ENCODE measurements at places on chromosomes 2 and 18.
A peak's percentile ranks its signal among the peaks of the same experiment; 100 is the strongest.

DNA sequence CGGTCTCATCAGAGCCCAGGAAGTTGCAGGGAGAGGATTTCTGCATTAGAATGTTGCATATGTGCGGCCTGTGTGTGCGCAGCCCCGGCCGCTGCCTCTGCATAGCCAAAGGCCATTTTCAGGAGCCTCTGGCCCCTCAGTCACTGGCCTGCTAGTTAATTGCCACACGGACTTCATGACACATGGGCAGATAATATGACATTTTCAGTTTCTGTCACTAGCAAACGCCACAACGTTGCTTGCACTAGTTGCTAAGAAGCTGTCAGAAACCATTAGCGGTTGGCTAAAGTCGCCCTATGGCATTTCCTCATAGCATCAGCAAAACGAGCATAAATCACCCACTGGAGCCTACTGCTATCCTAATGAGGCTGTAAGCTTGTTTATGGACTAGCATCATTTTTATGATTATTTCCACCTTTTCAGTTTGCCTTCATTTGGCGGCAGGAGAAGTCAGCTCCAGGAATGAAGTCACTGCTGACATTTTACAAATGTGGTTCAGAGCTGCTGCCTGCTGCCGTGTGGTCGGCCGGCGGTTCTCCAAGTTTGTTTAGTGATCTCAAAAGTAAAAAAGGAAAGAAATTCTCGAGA is 73.7 kb downstream of the MEIS1 start:
- peak; percentile 42 for DNase-seq

GRCh38 chr2:235643680-235644511 is 150.1 kb downstream of the AGAP1 start:
- DNase-seq = no peak

DNA sequence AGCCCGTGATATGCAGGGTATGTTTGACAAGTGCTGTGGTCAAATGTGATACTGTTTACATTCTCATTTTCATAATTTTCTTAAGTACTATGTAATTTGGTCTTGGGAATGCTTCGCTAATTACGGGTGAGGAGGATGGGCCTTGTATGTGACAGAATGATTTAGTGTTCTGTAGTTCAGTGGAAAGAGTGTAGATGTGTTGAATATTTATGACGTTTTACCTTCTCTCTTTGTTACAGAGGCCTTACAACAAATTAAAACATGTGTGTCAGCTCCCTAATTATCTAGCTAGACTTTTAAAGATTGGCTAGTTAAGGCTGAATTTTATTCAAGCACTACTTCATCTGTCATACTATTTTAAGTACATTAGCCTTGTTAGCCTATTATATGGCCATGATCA is 10.6 kb upstream of the CHRNA1 start:
- no peak for DNase-seq

- DNase-seq = no peak
These were observed 130.6 kb upstream of the OTX1 start for GRCh38 chr2:62920070-62920469.

DNA sequence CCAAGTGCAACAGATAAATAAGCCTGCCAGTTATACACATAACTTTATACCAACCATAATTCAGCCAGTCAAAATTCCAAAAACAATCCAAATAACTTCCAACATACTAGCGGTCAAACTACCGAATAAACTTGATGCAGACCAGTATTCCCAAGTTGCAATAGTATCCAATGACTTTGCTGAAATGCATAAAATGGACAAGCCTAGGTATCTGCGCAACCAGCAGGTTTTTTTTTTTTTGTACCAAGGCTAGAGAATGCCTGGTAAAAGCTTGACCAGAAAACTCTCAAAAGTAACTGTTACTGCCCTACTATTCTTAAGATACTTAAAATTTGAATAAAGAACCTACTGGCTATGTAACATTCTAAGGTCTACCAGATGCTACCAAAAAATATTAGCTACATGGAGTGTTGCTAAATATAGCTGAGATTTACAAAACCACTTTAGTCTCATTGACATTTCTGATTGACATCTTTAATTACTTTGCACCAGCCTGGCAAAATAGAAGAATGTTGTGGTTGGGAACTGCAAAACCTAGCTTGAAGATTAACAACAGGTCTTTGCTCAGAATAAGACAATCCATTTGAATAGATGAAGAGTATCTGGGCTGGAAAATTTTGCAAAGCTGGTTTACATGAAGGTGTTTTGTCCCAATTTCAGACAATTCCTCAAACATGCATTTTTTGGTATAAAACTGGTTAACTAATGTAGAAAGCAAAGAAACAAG is 7.3 kb downstream of the SRSF7 start:
- no peak for DNase-seq

DNA sequence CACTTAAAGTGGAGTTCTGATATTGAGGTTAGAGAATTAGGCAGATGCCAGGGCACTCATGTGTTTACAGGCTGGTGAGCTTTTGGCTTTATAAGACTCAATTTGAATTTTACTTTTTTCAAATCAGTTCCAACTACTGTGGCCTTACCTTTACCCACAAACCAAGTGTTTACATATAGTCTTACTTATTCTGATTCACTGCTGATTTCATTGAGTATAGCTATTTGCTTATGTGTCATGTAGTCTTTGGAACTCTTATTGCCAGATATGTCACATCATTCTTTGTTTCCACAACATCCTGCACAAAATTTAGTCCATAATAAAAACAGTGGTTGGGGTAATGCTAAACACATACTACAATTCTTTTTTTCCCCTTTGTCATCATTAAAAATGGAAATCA is 96.5 kb downstream of the XIRP2 start:
- DNase-seq = no peak

GRCh38 chr18:10029711-10030110 is 115.9 kb downstream of the VAPA start:
- no peak for DNase-seq

DNA sequence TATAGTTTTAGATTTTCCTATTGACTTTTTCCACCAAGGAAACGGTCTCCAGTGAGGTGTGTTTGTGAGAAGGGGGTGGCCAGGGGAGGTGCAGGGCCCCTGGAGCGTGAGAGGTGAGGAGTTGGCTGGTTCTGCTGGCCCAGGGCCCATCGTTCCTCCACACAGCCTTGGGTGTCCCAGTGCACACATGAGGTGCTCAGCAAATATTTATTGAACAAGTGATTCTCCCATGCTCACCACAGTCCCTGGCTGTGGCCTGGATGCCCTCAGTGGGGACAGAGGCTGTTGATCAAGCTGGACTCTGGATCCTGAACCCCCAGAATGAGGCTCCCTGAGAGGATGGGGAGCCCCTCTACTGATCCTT is 5.0 kb downstream of the HAAO start:
- DNase-seq = no peak

DNA sequence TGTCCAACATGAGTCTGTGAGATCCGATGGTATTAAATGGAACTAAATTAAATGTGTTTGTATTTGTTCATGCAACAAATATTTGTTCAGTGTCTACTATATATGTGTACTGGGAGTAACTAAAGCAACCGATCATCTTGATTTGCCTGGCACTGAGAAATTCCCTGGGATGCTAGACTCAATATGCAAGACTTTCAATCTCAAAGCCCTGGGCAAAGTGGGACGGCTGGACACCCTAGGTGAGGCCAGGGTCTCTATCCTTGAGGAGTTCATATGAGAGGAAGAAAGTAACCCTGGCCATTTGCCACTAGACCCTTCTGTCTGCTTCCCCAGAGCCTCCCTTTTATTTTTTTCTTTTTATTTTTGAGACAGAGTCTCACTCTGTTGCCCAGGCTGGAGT is 44.0 kb upstream of the HPCAL1 start:
- no peak for DNase-seq

DNA sequence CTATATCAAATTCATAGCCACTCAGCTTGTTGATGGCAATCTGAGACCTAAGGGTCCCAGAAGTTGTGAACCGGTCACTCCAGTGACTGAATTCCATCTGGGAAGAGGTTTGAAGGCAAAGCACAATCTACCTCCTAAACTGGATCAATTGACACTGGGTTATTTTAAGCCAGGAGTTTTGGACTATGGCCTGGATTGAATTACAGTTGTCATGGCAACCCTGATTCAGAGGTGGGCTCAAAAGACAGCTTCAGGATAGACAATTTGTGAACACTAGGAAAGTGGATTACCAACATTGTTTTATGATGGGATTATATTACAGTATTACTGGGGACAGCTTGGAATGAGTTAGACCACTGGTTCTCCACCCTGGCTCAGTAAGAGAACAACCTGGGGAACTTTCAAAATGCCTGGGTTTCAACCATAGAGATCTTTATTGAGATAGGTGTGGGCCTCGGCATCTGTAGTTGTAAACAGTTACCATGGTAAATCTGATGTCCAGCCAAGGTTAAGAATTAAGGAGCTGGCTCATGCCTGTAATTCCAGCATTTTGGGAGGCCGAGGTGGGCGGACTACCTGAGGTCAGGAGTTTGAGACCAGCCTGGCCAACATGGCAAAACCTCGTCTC is 58.8 kb downstream of the MFSD6 start:
- no peak for DNase-seq

DNA sequence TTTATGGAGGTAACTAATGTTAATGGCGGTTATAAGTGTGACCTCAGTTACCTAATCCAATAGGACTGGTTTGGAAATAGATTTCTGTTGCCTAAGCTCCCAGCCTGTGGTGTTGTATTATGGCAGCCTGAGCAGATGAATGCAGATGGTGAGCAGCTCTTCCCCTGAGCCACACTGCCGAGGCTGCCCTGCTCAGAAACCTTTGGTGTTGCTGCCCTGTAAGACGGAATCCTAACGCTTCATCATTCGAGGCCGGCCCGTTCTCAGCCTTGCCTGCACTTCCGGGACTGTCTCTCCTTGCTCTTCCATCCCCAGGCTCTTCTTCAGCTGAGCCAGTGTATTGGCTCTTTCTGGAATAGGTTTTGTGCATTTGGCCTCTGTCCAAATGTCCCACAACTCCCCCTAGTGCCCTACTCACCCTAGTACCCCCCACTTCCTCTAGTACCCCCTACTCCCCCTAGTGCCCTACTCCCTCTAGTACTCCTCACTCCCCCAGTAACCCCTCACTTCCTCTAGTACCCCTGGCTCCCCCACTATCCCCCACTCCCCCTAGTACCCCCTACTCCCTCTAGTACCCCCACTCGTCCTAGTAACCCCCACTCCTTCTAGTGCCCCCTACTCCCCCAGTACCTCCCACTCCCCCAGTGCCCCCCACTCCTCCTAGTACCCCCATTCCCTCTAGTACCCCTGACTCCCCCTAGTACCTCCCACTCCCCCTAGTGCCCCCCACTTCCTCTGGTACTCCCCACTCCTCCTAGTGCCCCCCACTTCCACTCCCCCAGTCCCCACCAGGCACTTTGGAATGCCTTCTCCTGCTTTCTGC is 106.0 kb upstream of the TAF1B start:
- no peak for DNase-seq

GRCh38 chr2:101432411-101433181 is 42.3 kb downstream of the RFX8 start:
- DNase-seq = no peak

- DNase-seq = no peak
These were observed 1.7 kb upstream of the ZCCHC2 start for GRCh38 chr18:62521082-62521481.

DNA sequence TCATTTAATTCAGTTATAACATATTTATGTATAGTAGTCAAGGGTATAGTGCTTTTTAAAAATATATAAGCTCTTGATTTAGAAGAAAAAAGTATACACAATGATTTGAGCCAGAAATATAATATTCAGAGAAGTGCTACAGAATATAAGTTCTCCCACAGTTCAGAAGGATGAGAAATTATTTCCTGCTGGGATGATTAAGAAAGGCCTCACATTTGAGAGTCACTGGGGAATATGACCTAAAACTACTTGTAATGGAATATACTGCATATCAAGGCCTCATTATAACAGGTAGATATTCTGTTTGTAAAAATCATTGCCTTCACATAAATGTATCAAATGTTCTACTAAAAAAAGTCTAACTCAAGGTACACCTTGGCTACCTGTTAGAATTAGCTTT is 203.5 kb downstream of the MBD2 start:
- DNase-seq = no peak

- no peak for DNase-seq
These were observed 31.6 kb downstream of the B3GNT2 start for GRCh38 chr2:62227386-62228075.
